Activated effector memory CD4-positive, alpha-beta T cell treated with Interleukin-2 at 50 U/mL for 16 hours (primary cell): ENCODE measurements at places on chromosomes 12 and 14.

- no peak for DNase-seq
Measured at GRCh38 chr14:23361763-23362162, 3.2 kb downstream of the EFS start.

- no peak for DNase-seq
Measured at GRCh38 chr14:73526036-73526984, 10.6 kb upstream of the ACOT1 start.

DNA sequence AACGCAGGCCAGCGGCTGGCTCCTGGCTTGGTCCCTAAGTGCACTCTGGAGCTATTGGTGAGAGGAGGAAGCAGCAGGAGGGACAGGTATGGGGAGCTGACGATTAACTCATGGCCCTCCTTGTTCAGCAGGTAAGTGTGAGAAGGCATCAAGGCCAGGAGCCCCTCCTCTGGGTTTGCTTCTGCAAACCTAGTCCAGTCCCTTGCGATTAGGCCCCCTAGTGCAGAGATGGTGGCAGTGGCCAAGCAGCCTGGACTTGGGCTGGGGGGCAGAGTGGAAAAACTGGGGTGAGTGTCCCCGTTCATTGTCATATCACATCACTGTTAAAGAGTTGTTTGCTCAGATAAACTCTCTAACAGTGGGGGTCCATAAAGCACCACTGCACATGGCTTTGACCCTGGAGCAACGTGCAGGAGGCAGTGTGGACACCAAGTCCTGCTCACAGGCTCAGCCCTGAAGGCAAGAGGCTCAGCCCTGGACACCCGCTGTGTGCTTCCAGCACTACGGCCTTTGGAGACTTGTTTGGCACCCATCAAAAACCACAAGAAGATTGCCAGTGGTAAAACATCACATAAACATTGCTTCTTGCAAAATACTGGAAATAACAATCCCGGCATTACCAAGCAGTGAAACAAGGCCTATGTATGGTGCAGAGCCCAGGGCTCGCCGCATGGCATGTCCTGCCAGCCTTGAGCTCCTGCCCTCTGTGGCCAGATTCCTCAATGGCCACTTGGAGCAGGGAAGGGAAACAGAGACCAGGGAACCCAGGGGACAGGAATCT lies 184.3 kb upstream of the RTL1 start:
- DNase-seq: no peak

GRCh38 chr12:92362785-92363184 lies 217.1 kb upstream of the BTG1 start:
- DNase-seq: no peak

GRCh38 chr12:104775731-104776231 lies 182.3 kb downstream of the SLC41A2 start:
- DNase-seq: no peak

DNA sequence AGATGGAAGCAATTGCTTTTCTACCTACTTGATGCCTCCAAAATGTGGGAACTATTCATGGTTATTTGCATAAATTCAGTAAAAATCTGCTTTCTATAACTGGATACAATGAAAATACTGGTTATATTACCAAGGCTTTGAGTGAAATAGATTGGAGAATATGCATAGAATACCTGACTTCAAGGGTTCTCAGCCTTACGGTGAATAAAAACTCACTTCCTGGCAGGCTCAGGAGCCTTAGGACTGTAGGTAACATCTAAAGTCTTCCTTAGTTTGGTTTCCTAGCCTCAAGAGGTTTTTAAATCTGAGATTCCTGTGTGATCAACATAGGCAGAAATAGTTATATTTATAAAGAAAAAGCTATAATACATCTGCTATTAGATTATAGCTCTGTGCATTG lies 158.6 kb downstream of the SLC41A2 start:
- DNase-seq: no peak

- no peak for DNase-seq
Measured at GRCh38 chr12:11748903-11749302, 99.4 kb downstream of the ETV6 start.

- DNase-seq: no peak
Measured at GRCh38 chr14:102164241-102164641, 24.5 kb downstream of the WDR20 start.

GRCh38 chr12:128796439-128797118 lies 27.2 kb downstream of the SLC15A4 start:
- DNase-seq: no peak

- DNase-seq: no peak
Measured at GRCh38 chr12:92619730-92620684, 82.8 kb upstream of the PLEKHG7 start.

DNA sequence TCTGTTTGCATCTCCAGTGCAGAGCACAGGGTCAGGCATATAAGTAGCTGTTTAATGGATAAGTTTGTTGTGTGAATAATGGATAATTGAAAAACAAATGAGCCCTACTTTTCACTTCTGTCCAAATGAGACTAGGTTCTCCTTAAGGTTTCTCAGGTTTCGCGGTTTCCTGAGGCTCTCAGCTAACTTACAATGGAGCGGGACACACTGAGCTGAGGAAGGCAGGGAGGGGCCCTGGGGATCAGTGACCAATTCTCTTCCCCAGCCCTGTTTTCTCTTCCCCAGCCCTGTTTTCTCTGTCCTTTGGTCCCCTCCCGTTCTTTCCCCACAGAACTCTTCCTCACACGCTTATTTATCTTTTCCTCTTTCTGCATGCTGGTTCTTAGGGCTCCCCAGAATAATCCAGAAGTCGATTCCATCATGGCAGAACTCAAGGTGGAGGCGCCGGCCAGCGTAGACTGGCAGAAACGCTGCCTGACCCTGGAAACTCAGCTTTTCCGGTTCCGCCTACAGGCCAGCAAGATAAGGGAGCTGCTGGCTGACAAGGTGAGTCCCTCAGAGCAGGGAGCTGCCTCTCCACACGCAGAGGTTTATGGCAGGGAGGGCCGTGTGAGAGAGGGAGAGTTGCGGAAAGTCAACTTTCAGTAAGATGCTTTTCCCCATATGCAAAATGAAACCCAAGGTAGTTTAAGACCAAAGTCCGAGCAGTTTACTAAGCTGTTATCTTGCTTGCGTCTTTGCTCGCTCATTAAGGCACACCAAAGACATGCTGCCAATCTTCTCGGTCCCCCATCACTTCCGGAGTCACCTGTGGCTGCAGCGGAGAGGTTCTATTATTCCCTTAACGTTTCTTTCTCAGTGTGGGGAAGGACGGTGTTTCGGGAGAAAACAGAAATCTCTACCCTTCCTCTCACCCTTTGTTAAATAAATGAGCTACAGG lies 8.6 kb downstream of the PLEKHH1 start:
- DNase-seq: no peak

DNA sequence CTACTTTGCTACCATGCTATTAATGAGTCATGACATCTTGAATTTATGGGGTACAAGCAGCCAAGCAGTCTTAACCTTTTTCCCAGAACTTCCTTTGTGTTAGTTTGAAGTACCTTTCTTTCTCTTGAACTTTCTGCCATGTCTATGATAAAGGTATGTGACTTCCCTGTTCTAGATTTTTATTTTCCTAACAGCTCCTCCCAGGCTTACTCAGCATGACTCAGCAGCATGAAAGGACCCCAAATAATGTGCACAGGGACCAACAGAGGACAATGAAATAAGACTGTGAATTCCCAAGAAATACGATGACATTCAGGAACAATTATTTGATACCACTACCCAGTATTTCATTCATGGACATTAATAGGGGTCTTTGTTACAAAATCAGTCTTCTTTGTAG lies 60.0 kb downstream of the TTC6 start:
- DNase-seq: no peak

GRCh38 chr12:103272949-103273348 lies 222.8 kb downstream of the C12orf42 start:
- DNase-seq: no peak

- DNase-seq: no peak
Measured at GRCh38 chr12:124881123-124881522, 17.5 kb upstream of the SCARB1 start.

GRCh38 chr14:62079038-62079437 lies 316.8 kb downstream of the SNAPC1 start:
- no peak for DNase-seq

DNA sequence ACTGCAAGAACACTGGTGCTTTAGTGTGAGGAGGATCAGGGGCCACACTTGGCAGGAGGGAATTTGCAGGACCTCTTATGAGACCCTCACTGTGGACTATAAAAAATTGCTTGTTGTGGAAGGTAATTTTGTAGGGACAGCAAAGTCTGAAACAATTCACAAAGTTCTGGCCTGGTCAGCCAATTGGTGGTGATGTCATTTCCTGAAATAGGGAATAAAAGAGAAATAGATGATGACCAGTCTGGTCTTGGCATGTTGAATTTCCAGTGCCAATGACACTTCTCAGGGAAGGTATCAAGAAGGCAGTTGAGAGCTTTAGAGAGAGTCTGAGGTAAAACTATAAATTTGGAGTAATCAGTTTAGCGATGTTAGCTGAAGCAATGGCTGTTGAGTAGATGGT lies 129.3 kb upstream of the LMNTD1 start:
- DNase-seq: no peak

- DNase-seq: no peak
Measured at GRCh38 chr12:76489737-76490136, 69.8 kb downstream of the OSBPL8 start.

DNA sequence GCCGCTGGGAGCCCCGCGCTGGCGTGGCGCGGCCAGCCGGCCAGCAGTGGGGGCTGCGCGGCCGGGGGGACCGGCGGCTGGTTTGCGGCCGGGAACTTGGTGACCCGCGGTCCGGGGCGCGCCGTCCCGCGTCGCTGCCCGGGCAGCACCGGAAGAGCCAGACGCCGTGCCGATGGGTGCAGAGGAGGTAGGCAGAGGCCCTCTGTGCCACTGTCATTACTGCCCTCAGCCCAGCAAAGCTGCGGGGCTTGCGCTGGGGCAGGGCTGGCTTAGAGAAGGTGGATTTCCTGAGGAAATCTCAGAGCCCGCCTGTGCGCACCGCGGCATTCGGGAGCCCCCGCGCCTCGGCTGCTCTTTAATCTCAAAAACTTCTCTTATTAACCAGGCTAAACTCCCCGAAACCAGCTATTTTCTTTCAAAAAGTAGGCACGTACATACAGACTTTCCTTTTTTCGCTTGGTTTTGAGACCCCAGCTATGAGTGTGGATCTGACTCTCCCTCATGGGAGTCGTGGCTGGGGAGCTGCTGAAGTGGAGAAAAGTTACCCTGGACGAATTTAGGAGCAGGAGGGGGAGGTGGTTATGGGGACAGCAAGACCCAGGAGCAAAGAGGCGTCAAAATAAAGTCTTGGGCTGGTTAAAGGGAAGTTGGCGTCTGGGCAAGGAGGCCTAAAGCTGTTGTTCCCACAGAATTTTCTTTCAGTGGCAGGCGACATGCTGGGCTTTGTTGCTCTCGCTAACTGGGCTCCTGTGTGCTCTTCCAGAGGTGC lies 802 bp downstream of the SUSD6 start:
- DNase-seq: peak; percentile 46

GRCh38 chr12:65822732-65823512 lies 1.4 kb upstream of the HMGA2 start:
- no peak for DNase-seq

- no peak for DNase-seq
Measured at GRCh38 chr14:75077794-75078193, 8.4 kb downstream of the ZC2HC1C start.

- no peak for DNase-seq
Measured at GRCh38 chr12:44889162-44889561, 13.0 kb upstream of the NELL2 start.

DNA sequence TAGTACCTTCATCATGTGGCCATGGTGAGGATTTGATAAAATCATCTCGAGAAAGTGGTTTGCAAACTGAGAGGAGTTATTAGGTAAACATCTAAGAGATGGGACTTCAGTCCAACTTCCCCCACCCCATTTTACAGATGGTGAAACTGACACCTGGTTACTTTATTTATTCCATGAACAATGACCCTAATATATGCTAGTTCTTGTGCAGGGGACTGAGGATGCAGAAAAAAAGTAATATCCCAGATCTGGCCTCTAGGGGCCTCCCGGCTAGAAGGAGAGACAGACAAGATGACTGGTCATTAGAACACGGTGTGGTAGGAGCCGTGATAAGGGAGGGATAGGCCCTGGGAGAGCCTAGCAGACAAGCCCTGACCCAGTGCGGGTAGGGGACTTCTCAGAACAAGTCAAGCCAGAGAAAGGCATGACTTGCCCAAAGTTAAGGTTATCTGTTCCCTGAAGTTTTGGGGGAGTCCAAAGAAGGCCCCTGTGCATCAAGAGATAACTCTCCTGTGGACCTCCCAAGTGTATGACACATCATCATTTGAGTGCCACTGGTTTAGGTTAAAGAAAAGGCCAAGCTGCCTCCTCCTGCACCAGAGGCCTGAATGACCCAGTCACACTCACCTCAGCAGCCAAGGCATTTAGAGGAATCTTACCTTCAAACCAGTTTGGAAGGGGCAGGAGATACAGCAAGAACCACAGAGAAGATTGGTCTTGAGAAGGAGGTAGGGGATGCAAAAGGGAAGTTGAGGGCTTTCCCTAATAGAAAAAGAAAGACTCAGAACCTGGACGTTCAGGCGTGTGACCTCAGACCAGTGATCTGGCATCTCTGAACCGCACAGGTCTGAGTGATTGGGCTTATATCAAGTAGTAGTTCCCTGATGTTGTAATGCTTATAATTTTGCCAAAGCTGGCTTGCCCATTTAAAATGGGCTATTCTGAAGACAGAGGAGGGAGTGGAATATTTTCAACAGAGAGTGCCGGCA lies 1.6 kb downstream of the CMKLR1 start:
- no peak for DNase-seq

GRCh38 chr12:2356601-2357125 lies 303.9 kb downstream of the CACNA1C start:
- DNase-seq: no peak

DNA sequence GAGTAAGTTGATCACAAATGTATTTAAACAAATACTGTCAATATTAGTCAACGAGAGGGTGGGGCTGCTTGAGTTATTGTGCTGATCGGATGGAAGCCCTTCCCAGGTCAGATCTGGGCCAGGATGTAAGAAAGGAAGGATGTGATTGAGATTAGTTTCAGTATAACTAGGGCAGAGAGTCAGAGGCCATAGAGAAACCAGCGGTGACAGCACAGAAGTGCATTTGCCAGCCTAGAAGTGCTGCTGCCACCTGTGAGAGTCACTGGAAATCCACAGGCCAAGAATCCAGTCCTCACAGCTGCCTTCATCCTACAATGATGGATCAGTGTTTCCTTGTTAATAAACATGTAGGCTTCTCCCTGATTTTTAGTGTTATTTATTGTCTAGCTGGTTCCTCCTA lies 9.8 kb upstream of the FERMT2 start:
- no peak for DNase-seq

GRCh38 chr14:52091928-52092327 lies 23.1 kb upstream of the NID2 start:
- DNase-seq: no peak

GRCh38 chr12:26938701-26939062 lies 412 bp downstream of the FGFR1OP2 start:
- DNase-seq: no peak
